ENCODE measurements at places on chromosomes 1 and 21.

DNA sequence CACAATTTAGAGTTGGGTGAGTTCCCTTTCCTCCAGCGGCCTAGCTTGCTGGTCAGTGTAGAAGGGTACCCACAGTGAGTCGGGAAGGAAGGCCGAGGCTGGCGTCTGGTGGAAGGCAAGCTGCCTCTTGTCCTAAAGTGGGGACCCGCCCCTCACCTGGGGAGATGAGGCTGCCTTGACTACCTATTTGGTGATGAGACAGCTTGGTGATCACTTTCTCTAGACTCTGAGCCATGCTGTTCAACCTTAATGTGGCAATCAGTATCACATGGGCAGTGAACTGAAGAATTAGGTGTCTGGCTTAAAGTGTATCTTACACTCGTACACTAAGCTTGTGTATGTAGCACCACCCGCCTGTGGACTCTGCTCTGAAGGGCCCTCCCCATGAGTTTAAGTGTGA is 100.7 kb downstream of the COLGALT2 start:
- DNase-seq, result no peak

GRCh38 chr1:226132728-226133503 is 53.6 kb downstream of the ACBD3 start:
- no peak for DNase-seq

DNA sequence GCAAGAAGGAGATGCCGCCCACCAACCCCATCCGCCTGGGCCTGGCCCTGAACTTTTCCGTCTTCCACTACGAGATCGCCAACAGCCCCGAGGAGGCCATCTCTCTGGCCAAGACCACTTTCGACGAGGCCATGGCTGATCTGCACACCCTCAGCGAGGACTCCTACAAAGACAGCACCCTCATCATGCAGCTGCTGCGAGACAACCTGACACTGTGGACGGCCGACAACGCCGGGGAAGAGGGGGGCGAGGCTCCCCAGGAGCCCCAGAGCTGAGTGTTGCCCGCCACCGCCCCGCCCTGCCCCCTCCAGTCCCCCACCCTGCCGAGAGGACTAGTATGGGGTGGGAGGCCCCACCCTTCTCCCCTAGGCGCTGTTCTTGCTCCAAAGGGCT is 732 bp downstream of the SFN start:
- no peak for DNase-seq

- no peak for DNase-seq
These were observed 32.1 kb downstream of the GJA4 start for GRCh38 chr1:34824817-34825454.

DNA sequence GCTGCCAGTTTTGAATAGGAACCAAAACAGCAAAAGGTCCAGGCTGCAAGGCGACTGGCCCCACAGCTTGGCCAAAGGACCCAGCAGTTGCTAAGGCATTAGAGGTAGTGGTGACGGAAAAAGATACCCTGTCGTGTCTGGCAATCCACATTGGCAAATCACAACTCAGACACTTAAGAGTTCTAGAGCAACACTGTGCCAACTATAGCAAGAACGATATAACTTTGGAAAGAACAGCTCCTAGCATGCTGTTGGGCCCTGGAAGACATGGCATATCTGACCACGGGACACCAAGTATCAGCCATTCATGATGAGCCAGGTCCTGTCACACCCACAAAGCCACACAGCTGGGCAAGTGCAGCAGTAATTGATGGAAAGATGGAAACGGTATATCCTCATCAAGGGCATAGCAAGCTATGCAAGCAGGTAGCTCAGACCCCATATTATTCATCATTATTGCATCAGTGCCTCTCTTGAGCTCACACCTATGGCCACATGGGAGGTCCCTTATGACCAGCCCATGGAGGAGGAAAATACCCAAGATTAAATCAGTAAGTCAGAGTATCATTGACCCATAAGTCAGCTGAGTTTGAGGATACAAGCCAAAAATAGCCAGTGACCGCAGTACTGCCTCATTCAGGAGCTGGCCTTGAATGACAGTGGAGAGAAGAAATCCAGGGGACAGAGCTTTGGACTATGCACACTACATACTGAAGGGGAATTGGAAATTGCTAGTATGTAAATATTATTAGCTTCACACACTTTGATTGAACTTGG is 221.2 kb downstream of the SETD4 start:
- no peak for DNase-seq

GRCh38 chr1:246454655-246455054 is 52.4 kb downstream of the SMYD3 start:
- DNase-seq, result no peak

DNA sequence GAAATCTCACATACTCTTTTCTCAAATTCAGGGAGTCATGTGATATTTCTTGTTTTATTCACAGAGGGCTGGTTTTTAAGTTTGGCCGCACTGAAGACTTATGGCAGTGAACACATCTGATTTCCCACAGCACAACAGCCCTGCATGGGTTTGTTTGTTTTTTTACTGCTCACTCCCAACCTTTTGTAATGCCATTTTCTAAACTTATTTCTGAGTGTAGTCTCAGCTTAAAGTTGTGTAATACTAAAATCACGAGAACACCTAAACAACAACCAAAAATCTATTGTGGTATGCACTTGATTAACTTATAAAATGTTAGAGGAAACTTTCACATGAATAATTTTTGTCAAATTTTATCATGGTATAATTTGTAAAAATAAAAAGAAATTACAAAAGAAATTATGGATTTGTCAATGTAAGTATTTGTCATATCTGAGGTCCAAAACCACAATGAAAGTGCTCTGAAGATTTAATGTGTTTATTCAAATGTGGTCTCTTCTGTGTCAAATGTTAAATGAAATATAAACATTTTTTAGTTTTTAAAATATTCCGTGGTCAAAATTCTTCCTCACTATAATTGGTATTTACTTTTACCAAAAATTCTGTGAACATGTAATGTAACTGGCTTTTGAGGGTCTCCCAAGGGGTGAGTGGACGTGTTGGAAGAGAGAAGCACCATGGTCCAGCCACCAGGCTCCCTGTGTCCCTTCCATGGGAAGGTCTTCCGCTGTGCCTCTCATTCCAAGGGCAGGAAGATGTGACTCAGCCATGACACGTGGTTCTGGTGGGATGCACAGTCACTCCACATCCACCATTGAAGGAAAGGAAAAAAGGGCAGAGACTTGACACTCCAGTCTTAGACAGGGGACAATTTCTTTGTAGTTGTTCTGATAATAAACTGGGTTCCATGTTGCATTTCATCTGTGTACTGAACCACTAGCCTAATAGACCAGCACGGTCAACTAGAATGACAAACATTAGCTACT is 22.8 kb downstream of the TMEM50A start:
- DNase-seq, result no peak

GRCh38 chr21:46055863-46056281 is 42.0 kb upstream of the COL6A2 start:
- DNase-seq, result no peak

- DNase-seq, result no peak
These were observed 29.9 kb upstream of the PKP1 start for GRCh38 chr1:201253411-201253810.

DNA sequence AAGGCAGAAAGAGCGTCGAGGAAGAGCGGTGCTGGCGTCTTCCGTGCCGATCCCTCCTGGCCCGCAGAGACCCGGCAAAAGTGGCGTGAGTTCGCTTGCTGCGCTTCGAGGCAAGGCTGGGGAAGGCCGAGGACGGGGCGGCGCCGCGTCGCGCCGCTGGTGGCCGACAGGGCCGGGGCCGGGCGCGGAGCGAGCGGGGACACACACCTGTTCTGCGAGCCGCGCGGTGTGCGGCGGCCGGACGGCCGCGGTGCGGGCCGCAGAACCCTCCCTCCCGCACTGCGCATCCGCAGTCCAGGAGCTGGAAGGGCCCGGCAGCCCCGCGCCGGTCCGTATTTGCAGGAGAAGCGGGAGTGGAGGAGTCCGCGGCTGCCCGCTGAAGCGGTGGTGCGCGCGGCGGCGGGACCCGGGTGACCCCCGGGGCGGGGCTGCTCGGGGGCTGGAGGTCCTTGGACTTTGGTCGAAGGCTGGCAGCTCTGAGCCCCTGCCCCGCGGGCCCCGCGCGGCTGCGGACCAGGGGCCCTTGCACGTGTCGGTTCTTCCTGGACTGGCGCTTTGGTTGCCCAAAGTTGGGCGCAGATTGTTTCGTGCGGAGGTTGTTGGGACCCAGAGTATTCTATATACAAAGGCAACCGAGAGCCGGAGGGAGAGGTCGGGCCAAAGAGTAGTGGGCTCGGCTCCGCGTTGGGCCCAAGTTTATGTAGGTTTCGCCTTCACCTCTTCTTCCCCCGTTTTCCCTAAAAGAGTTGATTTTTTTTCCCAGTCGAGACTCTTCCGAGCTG is 2.6 kb downstream of the RNF220 start:
- peak; percentile 10 for DNase-seq

DNA sequence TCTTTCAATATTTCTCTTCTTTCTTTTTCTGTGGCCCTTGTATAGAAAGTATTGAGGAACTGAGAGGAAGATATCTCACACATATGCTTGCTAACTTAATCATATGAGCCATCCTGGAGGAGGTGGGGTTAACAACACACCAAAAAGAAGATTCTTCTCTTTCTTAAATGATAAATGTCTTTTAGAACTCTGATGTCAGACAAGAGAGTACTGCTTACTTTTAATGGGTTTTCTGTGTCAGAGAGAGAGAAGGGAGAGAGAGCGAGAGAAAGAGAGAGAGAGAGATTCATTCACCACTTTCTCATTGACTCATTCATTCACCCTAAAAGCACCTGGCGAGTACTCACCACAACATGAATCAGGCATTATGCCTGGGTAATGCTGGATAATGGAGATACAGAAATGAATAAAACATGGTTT is 250.3 kb upstream of the SGIP1 start:
- DNase-seq, result no peak

- no peak for DNase-seq
These were observed 114.5 kb downstream of the NUF2 start for GRCh38 chr1:163436140-163436812.

GRCh38 chr1:76203127-76203526 is 128.6 kb downstream of the ST6GALNAC3 start:
- no peak for DNase-seq

DNA sequence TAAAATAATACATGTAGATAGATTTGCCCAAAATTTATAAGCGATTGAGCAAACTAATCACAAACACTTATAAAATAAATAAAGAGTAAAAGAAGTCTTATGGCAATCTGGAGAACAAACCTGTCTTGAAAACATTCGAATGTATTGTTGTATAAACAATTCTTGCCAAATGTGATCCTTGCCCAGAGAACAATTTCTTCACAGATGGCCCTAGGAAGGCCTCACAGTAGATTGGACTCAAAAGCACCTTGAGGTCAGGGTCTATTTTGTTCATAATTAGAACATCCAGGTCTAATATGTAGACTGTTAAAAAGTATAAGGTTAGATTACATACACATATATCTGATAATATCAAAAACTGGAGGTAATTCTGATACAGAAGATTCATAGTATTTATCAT is 202.4 kb downstream of the KCNT2 start:
- no peak for DNase-seq

- no peak for DNase-seq
These were observed 4.7 kb upstream of the TINAGL1 start for GRCh38 chr1:31571340-31572295.

DNA sequence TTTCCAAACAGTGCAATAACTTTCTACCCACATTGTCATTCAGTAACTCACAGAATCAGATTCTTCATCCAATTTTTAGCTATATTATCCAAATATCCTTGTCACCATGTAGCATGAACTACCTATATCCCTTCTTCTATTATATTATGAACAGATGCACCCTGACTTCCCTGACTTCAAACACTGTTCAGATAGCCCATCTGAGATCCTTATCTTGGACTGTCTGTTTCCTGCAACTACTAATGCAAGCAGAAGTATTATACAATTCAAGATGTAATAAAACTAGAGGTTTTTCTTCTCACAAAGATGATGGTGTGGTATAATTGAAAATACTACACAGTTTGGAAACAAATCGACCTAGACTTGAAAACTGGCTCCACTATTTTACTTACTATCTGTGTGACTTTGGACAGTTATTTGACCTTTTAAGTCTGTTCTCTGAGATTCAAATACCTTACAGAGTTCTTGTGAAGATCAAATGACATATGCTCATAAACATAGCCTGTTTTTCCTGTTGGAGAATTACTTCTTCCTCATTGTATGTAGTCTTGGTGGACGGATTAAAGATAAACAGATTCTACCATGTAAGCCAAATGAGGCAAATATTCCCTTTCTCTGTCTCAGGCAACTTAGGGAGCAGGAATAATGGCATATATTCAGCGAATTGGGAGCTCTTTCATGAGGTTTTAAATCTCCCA is 407.9 kb upstream of the ZRANB2 start:
- no peak for DNase-seq

DNA sequence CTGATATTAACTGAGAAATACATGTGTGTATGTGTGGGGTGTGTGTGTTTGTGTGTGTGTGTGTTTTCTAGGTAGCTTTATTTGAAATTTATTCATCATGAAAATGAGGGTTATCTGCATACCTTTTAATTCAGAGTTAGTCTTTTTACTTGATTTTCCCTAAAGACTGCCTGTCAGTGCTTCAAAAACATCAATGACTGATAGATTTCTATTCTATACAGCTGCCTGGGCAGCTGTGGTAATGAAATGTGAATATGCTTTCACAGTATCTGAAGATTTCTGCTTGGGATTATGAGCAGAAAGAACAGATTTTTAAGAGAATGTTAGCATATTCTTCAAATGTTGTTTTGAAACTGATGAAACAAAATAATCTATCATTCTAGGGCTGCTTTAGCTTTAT is 119.7 kb upstream of the ZRANB2 start:
- no peak for DNase-seq

GRCh38 chr1:114189398-114189797 is 35.7 kb upstream of the SYT6 start:
- DNase-seq, result no peak

DNA sequence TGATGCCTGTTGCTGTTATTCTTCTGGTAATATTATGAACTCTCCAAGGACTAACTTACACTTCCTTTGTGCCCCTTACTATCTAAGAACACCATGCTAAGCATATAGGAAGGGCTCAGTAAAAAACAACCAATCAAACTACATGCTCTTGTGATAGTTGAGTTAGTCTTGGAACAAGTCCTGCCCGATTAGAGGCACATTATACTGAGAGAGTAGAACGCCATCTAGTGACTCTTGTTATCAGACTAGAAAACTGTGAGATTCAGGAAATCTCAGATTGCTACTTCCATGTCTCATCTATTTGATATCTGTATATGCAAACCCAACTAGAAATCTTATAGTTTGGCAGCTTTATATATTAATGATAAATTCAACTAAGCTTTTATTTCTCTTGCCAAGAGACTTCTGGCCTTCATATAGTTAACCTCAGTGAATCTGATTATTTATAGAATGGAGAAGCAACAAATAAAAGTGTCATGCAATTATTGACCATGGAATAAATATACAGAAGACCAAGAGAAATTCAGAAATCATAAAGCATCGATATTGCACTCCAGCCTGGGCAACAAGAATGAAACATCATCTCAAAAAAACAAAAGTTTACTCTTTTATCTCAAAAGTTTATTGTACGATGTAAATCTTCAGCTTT is 7.8 kb upstream of the SRRM1 start:
- DNase-seq, result peak; percentile 12

GRCh38 chr1:36729716-36730510 is 247.2 kb upstream of the CSF3R start:
- no peak for DNase-seq

Data from CD4-positive, alpha-beta T cell treated with Interleukin-17A for 4 hours (primary cell).